Smooth muscle cell of the brain vasculature (primary cell): ENCODE measurements at places on chromosomes 5 and 9.

DNA sequence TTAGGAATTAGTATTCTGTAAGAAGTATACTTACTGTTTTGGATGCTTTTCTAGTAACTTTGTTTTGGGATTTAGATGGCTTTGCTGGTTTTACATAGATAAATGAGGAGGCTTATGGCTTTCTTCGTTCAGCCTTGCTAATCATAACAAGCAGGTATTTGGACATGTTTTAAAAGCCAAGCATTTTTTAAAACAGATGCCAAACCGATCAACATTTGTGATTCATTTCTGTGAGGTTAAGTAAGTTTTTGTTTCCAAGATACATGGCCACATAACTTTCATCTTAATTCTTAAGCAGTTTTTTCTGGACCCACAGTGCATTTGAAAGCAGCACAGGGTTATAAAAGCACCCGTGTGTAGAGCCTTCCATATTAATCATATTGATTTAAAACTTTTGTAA, 21.7 kb downstream of the TARS1 start:
- DNase-seq = no peak

- DNase-seq = no peak
These were observed 80.1 kb downstream of the EDIL3 start for GRCh38 chr5:84304599-84304998.

GRCh38 chr5:36529142-36529541, 77.3 kb upstream of the SLC1A3 start:
- no peak for DNase-seq

GRCh38 chr9:137353223-137354152, 51.4 kb upstream of the NRARP start:
- no peak for DNase-seq

- DNase-seq = no peak
These were observed 43.1 kb upstream of the SELENOP start for GRCh38 chr5:42854795-42855194.

DNA sequence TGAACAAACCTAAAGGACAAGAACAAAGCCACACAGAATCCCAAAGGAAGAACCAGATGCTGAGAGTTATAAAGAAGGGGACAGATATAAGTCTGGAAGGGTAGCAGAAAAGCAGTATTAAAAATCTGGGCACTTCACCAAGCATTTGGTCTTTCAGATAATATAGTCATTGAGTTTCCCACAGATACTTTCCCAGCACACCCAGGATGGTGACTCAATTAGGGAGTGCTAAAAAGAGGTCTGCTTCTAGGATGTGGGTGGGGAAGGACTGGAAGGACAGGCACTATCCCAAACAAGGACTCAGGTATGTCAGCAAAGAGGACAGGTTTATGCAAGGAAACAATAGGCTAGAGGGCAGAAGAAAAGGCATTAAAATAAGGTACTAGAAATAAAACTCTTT, 59.3 kb downstream of the DIAPH1 start:
- no peak for DNase-seq

GRCh38 chr5:68115584-68115983, 100.0 kb upstream of the PIK3R1 start:
- DNase-seq = no peak

DNA sequence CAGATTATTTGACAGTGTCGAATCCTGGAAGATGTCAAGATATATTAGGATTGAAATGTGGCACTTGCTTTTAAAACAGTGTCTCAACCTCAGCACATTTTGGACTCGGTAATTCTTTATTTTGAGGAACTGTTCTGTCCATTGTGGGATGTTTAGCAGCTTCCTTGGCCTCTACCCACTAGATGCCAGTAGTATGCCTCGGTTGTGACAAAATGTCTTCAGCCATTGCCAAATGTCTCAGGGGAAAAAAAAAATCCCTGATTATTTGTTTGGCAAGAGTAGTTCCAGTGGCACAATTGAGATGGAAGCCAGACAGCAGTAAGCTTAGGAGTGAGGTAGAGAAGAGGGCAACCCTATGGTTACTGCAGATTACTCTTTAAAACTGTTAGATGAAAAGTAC, 694.5 kb upstream of the RIOK2 start:
- DNase-seq = no peak

GRCh38 chr9:108831496-108832178, 24.1 kb downstream of the ACTL7B start:
- DNase-seq = no peak

- no peak for DNase-seq
These were observed 1.3 kb downstream of the SLC12A7 start for GRCh38 chr5:1110307-1111240.

DNA sequence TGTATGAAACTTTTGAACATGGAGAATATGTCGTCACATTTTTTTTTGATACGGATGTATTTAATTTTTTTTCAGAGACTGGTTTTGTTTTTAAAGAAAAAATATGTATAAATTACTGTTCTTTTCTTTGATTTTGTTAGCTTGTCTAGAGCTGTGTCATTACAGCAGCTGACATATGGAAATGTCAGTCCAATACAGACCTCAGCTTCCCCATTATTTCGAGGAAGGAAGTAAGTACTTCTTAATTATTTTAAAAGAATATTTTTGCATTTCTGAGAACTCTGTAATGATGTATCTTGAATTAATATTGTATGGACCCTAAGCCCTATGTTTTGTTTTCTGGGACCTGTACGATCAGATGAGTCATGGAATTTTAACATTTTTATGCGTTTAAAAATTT, 7.6 kb downstream of the TENT2 start:
- no peak for DNase-seq

DNA sequence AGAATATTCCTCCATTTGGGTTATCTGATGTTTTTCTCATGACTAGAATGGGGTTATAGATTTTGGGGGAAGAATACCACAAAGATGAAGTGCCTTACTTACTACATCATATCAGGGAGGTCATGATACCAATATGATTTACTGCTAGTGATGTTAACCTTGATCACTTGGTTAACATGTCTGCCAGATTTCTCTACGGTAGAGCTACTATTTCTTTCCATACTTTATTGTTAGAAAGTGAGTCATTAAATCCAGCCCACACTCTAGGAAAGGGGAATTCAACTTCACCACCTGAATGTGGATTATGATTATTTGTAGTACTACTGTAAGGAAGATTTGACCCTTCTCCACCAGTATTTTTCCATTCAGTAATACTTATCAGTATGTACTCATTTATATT, 64.7 kb downstream of the UBE2R2 start:
- no peak for DNase-seq

GRCh38 chr5:42874621-42875198, 63.0 kb upstream of the SELENOP start:
- no peak for DNase-seq

DNA sequence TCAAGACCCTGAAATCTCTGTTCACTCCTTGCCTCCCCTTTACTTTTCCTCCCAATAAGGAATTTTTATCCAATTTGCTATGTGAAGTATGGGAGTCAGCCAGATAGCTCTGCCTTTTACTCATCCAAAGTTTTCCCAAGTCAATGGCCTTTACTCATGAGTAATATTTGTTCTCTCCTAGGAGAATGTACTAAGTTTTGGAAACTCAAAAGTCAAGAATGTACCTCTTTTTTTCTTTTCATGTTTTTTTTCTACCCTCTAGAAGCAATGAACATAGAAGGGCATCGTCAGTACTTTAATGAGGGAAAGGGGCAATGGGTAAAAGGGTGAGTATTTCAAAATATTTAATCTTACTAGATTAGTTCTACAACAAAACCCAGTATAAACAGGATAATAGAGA, 140.2 kb upstream of the SGCD start:
- DNase-seq = no peak

DNA sequence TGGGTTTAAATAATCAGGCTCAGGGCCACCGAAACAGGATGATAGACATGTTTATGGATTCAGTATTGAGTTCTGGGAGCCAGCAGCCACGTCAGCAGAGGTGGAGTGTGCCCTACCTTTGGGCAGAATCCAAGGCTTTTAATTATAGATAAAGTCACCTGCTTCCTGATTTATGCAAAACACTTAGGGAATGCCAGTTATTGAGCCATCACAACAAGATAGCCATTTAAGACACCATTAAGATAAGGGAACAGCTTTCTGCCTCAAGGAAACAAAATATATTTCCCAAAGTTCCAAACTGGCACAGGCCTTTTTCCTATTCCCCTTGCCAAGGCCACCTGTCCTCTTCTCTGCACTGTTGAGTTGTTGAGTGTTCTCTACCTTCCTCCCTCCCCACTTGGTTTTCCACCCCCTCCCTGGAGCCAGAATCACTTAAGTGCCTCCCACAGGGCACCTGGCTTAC, 2.4 kb downstream of the CCL28 start:
- no peak for DNase-seq

GRCh38 chr5:113693701-113694100, 180.2 kb downstream of the YTHDC2 start:
- DNase-seq = no peak

GRCh38 chr5:55187370-55187769, 14.4 kb upstream of the CDC20B start:
- no peak for DNase-seq

DNA sequence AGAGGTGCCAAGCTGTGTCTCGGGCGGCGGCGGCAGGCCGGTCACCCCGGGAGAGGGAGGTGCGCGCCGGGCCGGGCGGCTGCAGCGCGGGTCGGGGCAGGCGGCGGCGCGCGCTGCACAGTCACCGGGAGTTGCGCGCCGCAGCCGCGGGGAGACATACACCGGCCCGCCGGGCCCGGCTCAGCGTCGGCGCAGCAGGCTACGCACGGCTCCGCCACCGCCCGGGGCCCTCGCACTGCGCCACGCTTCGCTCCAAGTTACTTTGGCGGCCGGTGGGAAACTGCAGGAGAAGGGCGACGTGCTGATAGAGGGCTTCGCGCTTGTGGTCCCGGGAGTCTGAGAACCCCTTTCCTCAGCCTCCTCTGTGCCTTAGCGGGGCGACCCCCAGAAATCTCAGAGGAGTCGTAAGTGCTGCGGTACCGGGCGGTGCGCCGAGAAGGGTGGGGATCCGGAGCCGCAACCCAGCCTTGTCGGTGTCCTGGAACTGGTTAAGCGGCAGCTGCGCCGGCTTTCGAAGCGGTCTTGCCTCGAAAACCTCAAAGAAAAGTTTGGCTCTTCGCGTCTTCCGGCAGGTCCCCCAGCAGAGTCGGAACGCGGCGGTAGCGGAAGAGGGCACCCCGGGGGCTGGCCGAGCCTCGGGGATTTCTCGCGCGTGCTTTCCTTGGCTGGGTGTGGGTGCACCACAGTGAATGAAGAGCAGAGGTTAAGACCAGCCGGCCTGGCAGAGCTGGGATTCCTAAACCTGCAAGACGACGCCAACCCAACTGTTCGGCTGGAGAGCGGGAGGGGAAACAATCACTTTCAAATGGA, at the start of gene EFNA5:
EFNA5 (minus strand) TSS at position 6 of the 810 bp plus-strand sequence.
- no peak for DNase-seq

GRCh38 chr5:76723906-76724305, 8.0 kb downstream of the F2R start:
- no peak for DNase-seq

- no peak for DNase-seq
These were observed 91.3 kb downstream of the RALGPS1 start for GRCh38 chr9:127005770-127006314.

- no peak for DNase-seq
These were observed 992 bp upstream of the RPP25L start for GRCh38 chr9:34612788-34613390.

GRCh38 chr5:68240202-68240601, 24.6 kb downstream of the PIK3R1 start:
- no peak for DNase-seq

DNA sequence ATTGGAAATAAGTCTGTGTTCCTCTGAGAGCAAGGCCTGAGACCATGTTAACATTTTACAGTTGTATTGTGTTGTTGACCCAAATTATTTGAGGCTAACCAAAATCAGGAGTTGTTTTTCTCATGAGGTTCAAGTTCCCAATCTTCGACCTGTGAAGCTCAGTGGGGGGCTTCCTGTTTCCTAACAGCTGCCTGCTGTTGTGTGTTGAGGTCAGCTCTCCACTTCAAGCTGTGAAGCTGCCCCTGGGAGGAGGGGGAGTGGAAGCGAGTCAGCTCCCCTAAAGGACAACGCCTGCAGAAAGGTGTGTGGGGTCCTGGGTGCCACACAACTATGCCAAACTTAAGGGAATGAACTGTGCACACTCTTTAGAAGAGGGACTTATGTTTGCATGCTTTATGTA, 295.5 kb downstream of the IRX1 start:
- DNase-seq = no peak

DNA sequence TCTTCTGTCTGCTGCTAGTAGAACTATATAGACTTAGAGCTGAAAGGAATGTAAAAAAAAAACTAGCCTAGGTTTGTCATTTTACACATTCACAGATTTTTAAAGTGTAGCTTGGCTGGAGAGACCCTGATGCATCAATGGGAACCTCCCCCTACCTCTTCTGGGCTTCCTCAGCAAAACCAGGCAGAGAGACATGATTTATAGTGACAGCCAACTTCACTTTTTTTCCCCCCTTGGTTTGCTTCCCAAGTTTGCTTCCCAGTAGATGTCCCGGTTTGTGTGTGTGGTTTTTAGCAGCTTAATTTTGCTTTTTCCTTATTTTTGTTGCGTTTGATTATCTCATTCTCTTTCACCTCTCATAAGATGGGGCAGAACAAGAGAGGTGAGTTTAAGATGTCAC, 1.8 kb downstream of the OTULIN start:
- DNase-seq = no peak

GRCh38 chr9:42388846-42389245, 205.4 kb downstream of the SPATA31A6 start:
- DNase-seq = no peak

DNA sequence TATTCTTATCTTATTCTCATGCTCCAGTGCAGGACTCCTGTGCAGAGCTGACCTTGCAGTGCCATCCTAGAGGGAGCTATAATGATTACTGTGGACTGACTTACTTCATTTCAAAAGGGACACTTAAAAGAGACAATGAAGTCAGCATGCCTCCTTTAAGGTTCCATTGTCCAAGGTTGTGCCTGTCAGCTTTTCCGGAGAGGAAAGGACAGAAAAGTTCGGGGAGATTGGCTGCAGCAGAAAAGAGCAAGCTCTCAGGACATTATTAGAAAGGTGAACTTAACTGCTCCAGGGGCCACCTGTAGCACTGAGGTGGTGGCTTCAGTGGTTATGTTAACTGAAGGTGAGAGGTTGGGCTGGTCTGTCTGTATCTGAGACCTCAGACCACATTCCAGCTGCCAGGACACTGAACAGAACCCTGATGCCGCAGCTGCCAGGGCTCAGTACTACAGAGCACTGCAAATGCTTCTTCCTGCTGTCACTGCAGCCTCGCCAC, 112.9 kb downstream of the ST8SIA4 start:
- no peak for DNase-seq

DNA sequence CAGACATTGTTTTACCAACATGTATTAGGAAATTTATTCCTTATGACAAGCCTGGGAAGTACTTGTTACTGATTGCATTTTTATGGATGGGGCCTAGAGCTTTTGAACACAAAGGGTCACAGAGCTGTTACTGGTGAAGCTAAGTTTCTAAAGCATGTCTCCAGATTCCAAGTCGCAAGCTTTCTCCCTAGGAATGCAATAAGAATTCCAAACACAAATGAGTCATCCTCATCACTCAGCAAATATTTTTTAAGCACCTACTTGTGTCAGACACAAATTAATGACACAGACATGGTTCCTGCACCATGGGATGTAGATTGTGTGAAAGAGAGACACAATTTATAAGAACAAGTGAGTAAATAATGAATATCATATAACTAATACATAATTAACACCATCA, 11.0 kb upstream of the SH3RF2 start:
- no peak for DNase-seq
